Airway epithelial cell (primary cell): ENCODE measurements at places on chromosomes 12 and 14. TPM values are rescaled to one million over a fixed set of nuclear protein-coding genes. Genes with fewer than 3 reads are reported as not detected.

The KRT79 gene
- total RNA-seq: not detected in 2 replicates

The GLT8D2 gene
- total RNA-seq: 1.5 and 1.6 TPM in 2 replicates

The PYM1 gene
- total RNA-seq: 57.3 and 64.0 TPM in 2 replicates

The SDS gene
- total RNA-seq: not detected in 2 replicates

The TMEM132C gene
- not detected in 2 replicates for total RNA-seq

The HCAR1 gene
- 0.05 and 0.21 TPM in 2 replicates for total RNA-seq

The NANOG gene
- total RNA-seq: under 0.01 TPM in 1 of 2 replicates, not detected in the other

The SPX gene
- total RNA-seq: 2.0 and 8.3 TPM in 2 replicates

The SCFD1 gene
- total RNA-seq: 32.9 and 42.3 TPM in 2 replicates

The ACSS3 gene
- total RNA-seq: 0.21 TPM in 1 of 2 replicates, not detected in the other

The SLC39A5 gene
- not detected in 2 replicates for total RNA-seq

The SLC8A3 gene
- not detected in 2 replicates for total RNA-seq

The CCDC197 gene
- total RNA-seq: not detected in 2 replicates

The GCH1 gene
- total RNA-seq: 4.4 and 4.7 TPM in 2 replicates

The ZC3H10 gene
- total RNA-seq: 0.98 and 2.2 TPM in 2 replicates

The POTEM gene
- not detected in 2 replicates for total RNA-seq

The CD4 gene
- 0.21 and 0.23 TPM in 2 replicates for total RNA-seq

The CLEC4E gene
- not detected in 2 replicates for total RNA-seq

The IRAK3 gene
- total RNA-seq: 0.56 and 1.2 TPM in 2 replicates

The PIWIL1 gene
- total RNA-seq: 0.07 TPM in 1 of 2 replicates, not detected in the other
